ENCODE measurements at places on chromosomes 7 and 10.

DNA sequence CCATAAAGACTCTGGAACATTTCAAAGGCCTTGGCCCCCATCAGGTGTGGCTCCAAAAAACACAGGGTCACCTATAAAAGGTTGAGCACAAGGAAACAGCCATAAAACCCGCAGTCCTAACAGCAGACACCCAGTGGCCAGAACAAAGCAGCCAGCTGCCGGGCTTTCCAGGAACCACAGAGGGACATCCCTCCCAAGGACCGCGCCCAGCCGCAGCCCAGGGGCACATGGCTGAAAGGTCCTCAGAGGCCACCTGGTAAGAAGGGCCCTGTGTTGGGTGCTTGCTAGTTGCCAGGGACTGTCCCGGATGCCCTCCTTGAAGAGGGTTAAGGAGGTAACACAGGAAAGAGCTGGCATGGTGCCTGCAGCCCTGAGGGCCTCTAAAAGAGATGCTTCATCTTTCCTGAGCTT lies 32.7 kb downstream of the KCNMA1 start:
- DNase-seq: no peak

- DNase-seq: no peak
Measured at GRCh38 chr7:126398851-126399529, 853.8 kb downstream of the GRM8 start.

GRCh38 chr10:133448120-133448519 lies 5.6 kb upstream of the SCART1 start:
- no peak for DNase-seq

GRCh38 chr10:132001238-132001972 lies 19.7 kb upstream of the BNIP3 start:
- no peak for DNase-seq

DNA sequence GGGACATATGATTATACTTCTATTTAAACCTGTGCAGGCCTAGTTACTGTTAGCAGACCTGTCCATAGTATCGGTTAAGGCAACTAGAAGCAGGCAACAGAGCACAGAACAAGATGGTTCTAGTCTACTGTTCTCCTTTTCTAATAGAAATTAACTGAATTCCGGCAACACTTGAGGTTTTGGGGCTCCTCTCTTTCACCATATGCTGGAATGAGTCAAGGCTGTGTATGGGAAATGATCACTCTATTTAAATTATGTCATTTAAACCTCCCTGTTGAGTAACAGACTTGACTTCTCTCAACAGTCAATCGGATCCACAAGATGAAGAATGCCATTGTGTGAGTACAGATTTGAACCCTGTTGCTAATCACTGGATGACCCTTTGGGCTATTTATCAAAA lies 6.2 kb upstream of the OTUD1 start:
- no peak for DNase-seq
